Activated CD4-positive, CD25-positive, alpha-beta regulatory T cell treated with anti-CD3 and anti-CD28 coated beads, Interleukin-2, amount 50 U/mL, for 16 hours (primary cell): ENCODE measurements at places on chromosomes 2 and 18.
A peak's percentile ranks its signal among the peaks of the same experiment; 100 is the strongest.

DNA sequence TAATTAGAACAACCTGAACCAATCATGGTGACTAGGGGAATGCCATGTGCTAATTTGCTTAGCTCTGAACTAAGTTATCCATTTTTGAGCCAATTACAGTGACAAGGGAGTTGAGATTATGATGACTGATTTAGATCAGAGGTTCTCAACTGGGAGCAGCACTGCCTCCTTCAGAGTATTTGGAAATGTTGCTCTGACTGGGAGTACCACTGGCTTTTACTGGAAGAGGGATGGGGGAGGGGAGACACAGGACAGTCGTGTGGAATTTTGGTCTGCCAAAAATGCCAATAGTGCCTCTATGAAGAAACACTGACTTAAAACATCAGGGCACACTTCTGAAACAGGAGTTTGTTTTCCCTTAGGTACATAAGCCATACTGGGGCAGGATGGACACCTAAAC lies 48.1 kb upstream of the VPS54 start:
- DNase-seq, result no peak

DNA sequence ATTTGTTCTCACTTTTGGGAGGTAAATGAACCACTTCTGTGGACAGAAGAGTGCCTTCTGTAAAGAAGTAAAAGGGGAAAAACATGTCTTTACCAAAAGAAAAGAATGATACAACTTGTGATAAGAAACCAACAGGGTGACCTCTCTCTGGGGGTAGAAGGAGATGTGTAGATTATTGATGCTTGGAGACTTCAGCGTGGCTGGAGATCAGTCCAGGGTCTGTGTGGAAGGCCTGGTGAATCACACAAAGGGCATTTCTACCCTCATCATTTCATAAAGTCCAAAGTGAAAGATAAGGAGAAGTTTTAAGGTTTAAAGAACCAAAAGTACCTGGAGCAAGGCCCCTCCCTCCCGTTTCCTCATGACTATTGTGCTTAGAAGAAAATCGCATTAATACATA lies 142.5 kb downstream of the NCK2 start:
- DNase-seq, result no peak

DNA sequence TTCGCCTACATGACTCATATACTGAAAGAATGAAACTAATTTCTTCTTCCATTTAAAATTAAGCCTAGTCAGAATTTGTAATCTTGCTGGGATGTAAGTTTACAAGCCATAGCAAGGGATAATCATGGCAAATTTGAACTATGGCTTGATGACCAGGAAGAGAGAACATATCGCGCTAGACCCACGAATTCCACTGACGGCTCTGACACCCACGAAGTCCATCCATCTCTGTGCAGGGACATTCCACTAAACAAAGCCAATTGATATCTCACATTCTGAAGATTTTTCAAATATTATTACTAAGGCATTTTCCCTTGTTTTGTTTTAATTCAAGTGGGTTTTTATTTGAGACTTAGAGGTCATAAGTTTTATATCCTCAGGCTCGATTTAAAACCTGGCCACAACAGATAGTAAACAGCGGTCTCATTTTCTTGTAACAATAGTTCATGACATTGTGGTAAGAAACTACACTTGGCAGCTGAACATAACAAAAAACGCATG lies 113.0 kb downstream of the QPCT start:
- no peak for DNase-seq

- no peak for DNase-seq
Measured at GRCh38 chr2:82781176-82781915, 1677.7 kb downstream of the SUCLG1 start.

- DNase-seq, result no peak
Measured at GRCh38 chr2:121196849-121197155, 88.2 kb downstream of the TFCP2L1 start.

GRCh38 chr2:154995361-154995760 lies 296.9 kb downstream of the KCNJ3 start:
- no peak for DNase-seq

- DNase-seq, result no peak
Measured at GRCh38 chr2:41399437-41400087, 648.3 kb upstream of the PKDCC start.

- DNase-seq, result no peak
Measured at GRCh38 chr2:224432003-224432579, 30.2 kb upstream of the FAM124B start.

- DNase-seq, result no peak
Measured at GRCh38 chr18:59460072-59460420, 101.0 kb upstream of the LMAN1 start.

DNA sequence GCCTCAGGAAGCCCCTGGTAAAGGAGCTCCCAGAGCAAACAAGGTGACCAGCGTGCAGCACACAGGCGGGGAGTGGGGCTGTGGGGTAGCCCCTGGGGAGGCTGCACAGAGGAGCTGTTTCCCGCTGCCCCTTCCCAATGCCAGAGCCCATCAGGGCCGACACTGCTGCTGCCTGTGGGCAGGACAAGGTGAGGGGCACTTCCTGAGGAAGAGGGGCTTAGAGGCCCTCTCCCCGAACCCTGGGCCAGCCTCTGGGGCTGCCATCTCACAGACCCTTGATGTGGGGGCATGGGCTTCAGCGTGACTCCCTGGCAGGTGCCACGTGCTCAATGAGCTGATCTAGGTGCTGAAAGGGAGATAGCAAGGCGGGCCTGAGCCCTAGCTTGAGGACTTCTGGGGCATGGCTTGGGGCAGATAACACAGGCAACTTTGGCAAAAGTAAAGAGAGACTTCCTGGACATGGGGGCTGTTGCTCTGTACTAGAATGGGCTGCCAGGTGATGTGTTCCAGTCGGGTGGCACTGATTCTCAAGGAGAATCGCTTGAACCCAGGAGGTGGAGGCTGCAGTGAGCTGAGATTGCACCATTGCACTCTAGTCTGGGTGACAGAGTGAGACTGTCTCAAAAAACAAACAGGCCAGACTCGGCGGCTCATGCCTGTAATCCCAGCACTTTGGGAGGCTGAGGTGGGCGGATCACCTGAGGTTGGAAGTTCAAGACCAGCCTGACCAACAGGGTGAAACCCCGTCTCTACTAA lies 9.9 kb upstream of the KLF11 start:
- no peak for DNase-seq

DNA sequence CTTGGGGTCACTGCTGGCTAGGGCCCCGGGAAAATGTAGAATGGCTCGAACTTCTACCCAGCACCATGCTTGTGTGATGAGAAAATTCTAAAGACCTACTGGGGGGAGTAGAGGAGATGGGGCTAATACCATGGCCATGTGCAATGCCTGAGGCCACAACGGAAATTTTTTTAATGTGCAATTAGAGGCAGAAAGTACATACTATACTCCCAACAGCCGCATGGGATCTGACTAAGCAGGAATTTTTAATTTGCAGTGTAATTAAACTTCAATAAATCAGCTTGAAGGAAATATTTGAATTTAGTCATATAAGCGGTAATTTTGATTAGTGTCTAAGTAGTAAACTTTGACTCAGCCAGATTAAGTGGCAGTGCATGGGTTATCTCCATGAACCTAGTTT lies 53.2 kb upstream of the CNGA3 start:
- DNase-seq, result no peak

GRCh38 chr2:237496428-237496827 lies 9.4 kb downstream of the MLPH start:
- no peak for DNase-seq

DNA sequence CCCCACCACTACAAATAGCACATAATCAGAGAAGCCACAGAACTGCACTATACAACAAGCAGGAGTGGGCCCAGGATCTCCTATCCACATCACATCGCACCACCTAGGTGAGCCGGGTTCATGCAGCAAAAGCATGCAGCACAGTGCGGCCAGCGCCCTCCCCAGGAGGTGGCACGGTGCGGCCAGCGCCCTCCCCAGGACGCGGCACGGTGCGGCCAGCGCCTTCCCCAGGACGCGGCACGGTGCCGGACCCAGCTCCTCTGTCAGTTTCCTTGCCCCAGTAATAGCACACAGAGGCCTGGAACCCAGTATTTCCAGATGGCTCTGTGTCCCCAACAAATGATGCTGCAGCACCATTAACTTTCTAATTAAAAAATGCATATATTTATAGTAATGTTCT lies 114.1 kb downstream of the EIPR1 start:
- no peak for DNase-seq

- DNase-seq, result no peak
Measured at GRCh38 chr2:233112776-233113452, 52.8 kb downstream of the INPP5D start.

- DNase-seq, result no peak
Measured at GRCh38 chr2:15636972-15637785, 45.5 kb downstream of the DDX1 start.

DNA sequence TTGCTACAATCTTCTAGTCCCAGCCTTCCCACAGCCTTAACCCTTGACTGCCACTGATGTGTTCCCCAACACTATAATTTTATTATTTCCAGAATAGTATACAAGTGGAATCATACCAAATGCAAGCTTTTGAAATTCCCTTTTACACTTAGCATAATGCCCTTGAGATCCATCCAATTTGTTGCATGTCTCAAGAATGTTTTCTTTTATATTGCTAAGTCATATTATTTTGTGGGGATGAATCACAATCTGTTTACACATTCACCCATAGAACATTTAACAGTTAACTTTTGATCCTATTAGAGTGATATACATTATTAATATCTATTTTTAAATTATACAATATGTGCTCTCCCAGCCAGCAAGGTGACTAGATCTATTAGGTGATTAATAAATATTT lies 74.3 kb upstream of the KYNU start:
- DNase-seq, result no peak

DNA sequence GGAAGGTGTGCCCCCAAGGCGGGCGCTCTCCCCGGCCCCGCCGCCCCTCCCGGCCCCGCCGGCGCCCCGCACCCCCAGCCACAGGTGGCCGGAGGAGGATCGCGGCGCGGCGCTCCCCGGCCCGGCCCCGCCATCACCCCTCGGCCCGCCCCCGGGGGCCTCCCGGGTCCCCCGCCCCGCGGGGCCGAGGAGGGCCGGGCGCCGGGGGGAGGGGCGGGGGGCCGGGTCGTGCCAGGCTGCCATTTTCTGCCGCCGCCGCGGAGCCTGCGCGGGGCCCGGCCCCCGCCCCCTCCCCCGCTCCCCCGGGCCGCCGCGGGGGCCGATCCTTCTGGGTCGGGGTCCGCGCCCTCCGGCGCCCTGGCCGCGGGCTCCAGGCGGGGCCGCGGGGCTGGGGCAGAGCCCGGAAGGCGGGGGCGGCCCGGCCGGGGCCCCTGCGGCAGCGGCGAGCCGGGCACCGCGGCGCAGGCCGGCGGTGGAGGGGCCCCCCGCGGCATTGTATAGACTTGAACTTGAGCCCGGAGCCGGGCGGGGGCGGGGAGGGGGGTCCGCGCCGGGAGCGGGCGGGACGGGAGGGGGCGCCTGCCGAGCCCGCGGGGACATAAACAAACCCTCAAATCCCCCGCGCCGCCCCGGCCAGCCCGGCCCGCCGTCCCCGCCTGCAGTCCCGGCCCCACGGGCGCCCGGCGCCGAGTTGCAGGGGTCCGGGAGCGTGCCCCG lies 556 bp downstream of the DNMT3A start:
- no peak for DNase-seq

GRCh38 chr2:1397350-1397749 lies 15.9 kb upstream of the TPO start:
- no peak for DNase-seq

- peak; percentile 55 for DNase-seq
Measured at GRCh38 chr18:9914584-9915290, 921 bp downstream of the VAPA start.

GRCh38 chr2:26691881-26692278 lies 642 bp upstream of the KCNK3 start:
- no peak for DNase-seq

DNA sequence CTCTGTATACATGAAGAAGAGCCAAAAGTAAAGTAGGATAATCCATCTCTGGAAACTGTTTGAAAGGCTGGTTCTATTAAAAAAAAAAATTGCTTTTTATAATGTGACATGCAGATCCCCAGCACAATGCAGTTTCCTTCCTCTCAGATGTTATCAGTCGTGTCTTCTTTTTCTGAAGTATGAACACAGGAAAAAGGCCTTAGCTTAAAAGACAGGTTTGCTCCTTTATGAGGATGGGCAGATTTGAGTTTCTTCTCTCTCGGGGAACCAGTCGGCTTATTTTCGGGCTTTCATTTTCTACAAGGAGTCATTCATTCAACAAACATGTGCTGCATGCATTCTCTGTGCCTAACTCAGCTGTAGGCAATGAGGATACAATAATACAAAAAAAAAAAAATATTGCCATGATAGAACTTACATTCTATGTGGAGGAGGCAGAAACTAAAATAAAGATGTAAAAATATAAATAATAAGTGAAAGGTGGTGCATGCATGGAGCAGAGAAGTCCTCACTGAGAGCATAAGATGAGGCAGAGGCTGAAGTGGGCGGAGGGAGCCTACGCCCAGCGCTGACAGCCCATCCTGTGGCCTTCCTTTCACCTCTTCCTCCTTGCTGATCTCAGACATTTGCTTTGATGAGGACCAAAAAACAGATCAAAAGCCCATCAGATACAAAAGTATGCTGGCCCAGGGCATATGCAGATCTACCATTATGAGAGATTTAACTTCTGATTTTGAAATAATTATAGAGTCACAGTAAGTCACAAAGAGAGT lies at the start of gene CD226:
Gene CD226, minus strand, starts transcription at position 513 of the 773 bp plus-strand sequence. Its CDS starts 467 bp downstream, at position 46.
- no peak for DNase-seq

DNA sequence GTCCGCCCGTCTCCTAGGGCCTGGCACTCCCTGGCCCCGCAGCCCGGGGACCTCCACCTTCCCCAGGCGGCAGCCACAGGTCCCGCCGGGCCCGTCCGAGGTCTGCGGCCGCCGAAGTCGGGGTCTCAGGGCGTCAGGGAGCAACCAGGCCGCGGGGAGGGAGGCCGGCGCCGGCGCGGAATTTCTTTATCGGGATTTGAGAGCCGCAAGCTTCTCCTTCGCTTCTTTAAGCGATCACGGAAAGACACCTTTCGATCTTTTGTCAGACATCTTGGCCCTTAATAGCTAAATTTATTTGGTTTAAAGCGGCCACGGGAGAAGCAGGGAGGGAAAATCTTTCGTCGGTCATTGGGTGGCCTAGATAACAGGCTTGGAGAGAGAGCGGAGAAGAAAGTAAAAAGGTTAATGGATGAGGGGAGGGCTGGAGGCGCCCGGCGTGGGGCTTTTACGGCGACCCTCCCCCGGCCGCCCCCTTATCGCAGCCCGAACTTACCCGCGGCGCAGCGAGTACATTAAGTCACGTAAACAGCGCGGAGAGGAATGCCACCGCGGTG lies 4.3 kb upstream of the GATA6 start:
- DNase-seq, result no peak

DNA sequence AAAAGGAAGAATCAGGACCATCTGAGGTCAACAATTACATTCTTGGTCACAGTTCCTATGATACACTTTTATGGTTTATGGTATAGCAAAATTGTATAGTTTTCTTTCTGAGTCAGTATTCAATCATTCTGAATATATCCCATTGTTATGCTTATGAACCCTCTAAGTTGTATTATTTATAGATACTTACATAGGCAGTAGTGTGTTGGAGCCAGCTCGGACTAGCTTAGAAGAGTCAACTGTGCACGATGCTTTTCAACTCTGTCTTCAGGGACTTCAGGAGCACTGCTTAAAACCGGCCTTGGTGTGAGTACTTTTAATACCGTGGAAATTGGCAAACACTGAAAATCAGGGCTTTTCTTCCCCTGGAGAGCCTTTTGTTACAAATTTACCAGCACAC lies 215.7 kb downstream of the IKZF2 start:
- no peak for DNase-seq
